ENCODE measurements at places on chromosomes 16 and 17. TPM values are rescaled to one million over a fixed set of nuclear protein-coding genes. Genes with fewer than 3 reads are reported as not detected.

DNA sequence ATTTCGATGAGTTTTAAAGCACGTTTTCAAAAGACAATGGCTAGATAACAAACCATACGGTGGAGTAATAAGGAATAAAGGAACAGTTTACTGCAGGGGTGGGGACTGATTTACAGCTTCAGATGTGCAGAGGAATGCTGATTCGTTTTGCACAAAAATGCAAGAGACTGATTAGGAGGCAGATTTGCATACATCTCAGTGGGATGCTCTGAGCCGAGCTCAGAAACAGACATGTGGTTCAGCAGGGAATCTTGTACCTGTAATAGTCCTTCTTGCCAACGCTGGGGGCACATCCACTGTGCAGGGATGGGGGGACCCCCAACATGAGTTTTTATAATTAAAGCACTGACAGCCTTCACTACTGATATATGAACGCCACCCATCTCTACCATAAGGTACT is 308.0 kb downstream of the GRIN2A start:
- DNase-seq = no peak

- DNase-seq = no peak
Measured at GRCh38 chr16:71201556-71201955, 29.0 kb downstream of the HYDIN start.

DNA sequence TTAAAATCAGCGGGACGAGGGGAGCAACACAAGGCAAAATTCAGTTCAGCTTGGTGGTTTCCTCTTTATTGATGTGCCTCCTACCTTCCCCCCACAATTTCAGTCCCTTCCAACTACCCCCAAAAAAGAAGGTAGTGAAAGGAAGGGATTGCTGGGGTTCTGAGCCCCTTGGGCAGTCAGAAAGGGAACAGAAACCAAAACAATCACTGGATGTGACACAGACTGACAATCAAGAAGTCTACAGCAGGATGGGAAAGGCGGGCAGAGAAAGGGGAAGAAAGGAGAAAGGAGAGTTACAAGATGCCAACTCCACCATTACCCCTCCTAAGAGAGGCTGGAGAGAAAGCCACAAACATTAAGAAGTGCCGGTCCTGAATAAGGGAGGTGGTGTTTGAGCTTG is 1.1 kb upstream of the PHF23 start:
- DNase-seq = peak; percentile 62

STAT5B gene
- 51.4 TPM for polyA plus RNA-seq

KRT32 gene
- polyA plus RNA-seq = not detected

DNA sequence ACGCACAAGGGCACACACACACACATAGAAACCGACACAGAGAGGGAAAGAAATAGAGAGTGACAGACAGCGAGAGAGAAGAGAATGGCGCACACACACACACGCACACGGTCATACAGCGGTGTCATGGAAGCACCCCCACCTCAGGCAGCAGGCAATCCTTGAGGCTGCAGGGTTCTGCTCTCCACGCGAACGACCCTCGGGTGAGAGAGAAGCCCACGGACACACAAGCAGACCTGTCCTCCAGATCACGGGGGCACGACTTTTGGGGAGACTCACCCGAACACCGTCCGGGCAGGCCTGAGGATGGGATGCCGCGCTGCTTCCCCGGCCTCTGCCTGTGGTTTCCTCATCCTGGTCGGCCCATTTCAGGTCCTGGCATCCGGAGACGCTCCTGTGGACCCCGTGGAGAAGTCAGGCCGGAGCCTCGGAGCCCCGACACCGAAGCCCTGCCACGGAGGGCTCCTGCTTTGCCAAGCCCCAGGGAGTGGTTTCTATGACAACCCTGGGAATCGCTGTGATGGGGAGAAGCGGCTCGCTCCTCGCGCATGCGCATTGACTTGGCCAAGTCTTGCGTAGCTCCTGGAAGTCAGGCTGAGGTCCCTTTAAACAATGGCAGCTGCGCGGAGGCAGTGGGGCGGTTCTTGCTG is 118.2 kb upstream of the KCNJ18 start:
- DNase-seq = no peak

DNA sequence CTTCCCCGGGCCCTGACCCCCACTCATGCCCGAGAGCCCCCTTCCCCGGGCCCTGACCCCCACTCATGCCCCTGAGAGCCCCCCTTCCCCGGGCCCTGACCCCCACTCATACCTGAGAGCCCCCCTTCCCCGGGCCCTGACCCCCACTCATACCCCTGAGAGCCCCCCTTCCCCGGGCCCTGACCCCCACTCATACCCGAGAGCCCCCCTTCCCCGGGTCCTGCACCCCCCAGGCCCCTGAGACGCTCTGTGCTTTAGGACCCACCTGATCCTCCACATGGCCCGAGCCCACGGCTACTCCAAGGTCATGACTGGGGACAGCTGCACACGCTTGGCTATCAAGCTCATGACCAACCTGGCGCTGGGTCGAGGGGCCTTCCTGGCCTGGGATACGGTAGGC is 6.8 kb downstream of the CTU2 start:
- DNase-seq = no peak

DNA sequence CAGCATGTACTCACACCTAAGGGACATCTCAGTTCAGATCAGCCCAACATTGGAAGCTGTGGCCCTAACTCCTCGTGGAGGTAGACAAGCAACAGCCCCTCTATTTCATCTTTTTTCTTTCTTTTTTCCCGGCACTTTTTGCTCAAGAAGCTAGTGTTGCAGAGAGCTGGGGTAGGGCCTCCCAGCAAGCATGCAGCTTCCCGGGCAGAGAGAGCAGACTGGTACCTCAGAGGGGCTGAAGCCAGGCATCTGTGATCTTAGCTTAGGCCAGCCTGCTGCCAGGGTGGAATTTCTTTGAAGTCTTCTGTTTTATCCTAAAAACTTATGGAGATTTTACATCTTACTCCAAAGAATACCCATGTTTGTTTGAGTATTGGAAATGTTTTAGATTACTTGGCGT is 195.4 kb downstream of the C16orf95 start:
- no peak for DNase-seq

IL17C gene
- polyA plus RNA-seq = 0.39 TPM

GRCh38 chr16:49484451-49484849 is 110.8 kb downstream of the C16orf78 start:
- no peak for DNase-seq

SEPTIN1 gene
- polyA plus RNA-seq = 139 TPM

ITGA2B gene
- polyA plus RNA-seq = 7.1 TPM

DNA sequence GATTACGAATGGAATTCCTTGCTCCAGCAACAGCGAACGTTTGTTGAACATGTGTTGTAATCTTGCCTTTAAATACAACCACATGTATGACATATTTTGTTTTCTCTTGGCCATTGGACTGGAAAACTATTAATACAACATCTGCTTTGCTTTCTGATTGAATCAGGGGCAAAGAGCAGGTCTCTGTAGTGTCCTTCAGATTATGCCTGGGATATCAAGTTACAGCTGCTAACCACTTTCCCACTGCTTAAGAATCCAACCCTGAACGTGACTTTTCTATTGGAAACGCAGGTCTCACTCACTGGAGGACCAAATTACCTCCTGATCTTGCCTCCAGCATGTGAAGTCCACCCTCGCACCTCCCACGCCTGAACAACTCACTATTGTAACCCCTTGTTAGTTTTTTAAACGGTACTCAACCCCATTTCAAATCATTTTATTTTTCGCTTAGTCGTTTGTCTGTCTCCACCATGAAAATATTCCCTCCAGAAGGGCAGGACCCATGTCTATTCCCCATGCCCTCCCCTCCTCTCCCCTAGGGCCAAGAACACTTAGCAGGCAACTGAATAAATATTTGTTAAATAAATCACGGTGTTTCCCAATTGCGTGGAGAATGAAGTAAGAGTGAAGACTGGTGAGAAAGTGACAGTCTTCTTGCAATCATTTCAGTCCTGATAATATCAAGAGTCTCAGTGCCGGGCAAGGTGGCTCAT is 57.4 kb upstream of the MRTFB start:
- no peak for DNase-seq
